Large intestine (tissue), 12 donors: ENCODE measurements at places on chromosomes 5 and 9. TPM values are rescaled to one million over a fixed set of nuclear protein-coding genes. Genes with fewer than 3 reads are reported as not detected.
A peak's percentile ranks its signal among the peaks of the same experiment; 100 is the strongest.

TNFAIP8 gene
- 17.1 TPM for polyA plus RNA-seq

KIF20A gene
- 13.8 TPM for polyA plus RNA-seq

SPINK4 gene
- polyA plus RNA-seq: 82.4 TPM

PKD2L2 gene
- polyA plus RNA-seq: 0.15 TPM

GGTA1 gene
- polyA plus RNA-seq: 8.8 TPM

SKP1 gene
- 490 TPM for polyA plus RNA-seq

TMEFF1 gene
- polyA plus RNA-seq: 2.4 TPM

ECM2 gene
- polyA plus RNA-seq: 9.8 TPM

PITX1 gene
- 19.6 TPM for polyA plus RNA-seq

EPB41L4B gene
- polyA plus RNA-seq: 35.5 TPM

NR2F1 gene
- 7.6 TPM for polyA plus RNA-seq

EEIG1 gene
- polyA plus RNA-seq: 55.2 TPM

DNA sequence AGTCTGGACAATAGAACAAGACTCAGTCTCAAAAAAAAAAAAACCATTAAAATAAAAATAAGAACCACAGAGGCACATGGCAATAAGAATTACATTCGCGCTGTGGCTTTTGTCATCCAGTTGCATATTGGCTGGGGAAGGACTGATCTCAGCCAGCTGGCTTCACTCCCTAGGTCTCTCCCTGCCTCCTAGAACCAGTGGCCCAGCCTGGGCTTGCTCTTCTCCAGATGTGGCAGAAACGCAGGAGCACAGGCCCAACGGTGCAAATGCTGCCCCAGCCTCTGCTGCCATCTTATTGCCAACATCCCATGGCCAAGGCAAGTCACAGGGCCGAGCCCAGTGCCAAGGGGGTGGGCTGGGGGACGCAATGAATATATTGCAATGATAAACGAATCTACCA is 37.0 kb downstream of the NKX2-5 start:
- H3K4me1 ChIP-seq: no peaks in the 10 kb centered on the region
- no peak overlapping the region for H3K27ac ChIP-seq
- DNase-seq: no peak
- H3K36me3 ChIP-seq: no peaks in the 10 kb centered on the region
- H3K27me3 ChIP-seq: peaks cover 38% of the 10 kb centered on the region

DNA sequence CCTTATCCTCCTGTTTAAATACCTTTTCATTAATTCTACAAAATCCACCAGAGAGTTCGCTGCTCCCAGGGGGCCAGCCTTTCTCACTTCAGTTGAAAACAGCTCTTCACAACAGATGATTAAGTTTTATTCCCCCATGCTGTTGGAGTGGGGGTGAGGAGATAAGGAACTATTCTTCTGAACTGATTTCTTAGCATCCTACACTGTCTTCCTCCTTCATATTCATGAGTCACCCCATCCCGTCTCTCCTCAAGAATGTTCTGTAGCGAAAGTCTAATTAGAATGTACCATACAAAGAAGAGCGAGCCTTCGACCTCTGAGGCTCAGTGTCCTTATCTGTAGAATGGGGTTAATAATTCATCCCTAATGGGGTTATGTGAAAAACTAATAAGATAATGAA is 138.0 kb downstream of the PIK3R1 start:
- H3K27ac ChIP-seq: no peak overlapping the region
- no peaks in the 10 kb centered on the region for H3K27me3 ChIP-seq

DNA sequence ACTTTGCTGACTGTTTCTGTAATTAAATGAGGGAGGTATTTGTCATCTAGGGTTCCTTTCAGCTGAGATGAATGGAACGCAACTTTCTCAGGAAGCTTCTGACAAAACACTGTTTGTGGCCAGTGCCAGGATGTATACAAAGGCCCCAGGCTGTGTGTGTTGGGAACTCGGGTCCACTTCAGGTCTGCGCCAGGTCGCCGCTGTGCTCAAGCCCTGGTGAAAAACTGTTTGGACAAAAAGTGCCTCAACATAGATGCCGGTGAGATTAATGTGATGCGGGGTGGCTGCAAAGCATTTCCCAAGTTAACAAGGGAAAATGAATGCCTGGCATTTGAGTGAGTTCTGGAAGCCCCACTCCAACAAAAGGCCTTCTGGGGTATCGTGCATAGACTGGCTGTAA is 156.4 kb downstream of the GABBR2 start:
- H3K36me3 ChIP-seq: no peaks in the 10 kb centered on the region
- no peak overlapping the region for H3K27ac ChIP-seq
- H3K4me1 ChIP-seq: no peaks in the 10 kb centered on the region
- H3K4me3 ChIP-seq: no peak overlapping the region
- no peaks in the 10 kb centered on the region for H3K27me3 ChIP-seq

- no peak for DNase-seq
- H3K4me3 ChIP-seq: no peak overlapping the region
- peaks cover 55% of the 10 kb centered on the region for H3K36me3 ChIP-seq
- no peak overlapping the region for H3K27ac ChIP-seq
Observed at GRCh38 chr9:128540634-128541360, 11.6 kb upstream of the SPTAN1 start.

- H3K4me1 ChIP-seq: no peaks in the 10 kb centered on the region
- no peak overlapping the region for H3K27ac ChIP-seq
- H3K4me3 ChIP-seq: no peak overlapping the region
- H3K27me3 ChIP-seq: no peaks in the 10 kb centered on the region
- DNase-seq: no peak
Observed at GRCh38 chr9:26170190-26170589, 491.9 kb upstream of the TUSC1 start.

GRCh38 chr5:143259254-143259605 is 144.3 kb downstream of the NR3C1 start:
- H3K27ac ChIP-seq: no peak overlapping the region
- H3K27me3 ChIP-seq: no peaks in the 10 kb centered on the region
- H3K36me3 ChIP-seq: no peaks in the 10 kb centered on the region
- H3K4me1 ChIP-seq: no peaks in the 10 kb centered on the region
- no peak for DNase-seq

- H3K4me1 ChIP-seq: no peaks in the 10 kb centered on the region
- no peak overlapping the region for H3K4me3 ChIP-seq
- H3K27me3 ChIP-seq: peaks cover 2% of the 10 kb centered on the region
- H3K36me3 ChIP-seq: no peaks in the 10 kb centered on the region
- DNase-seq: no peak
Observed at GRCh38 chr5:144131261-144131660, 39.2 kb downstream of the YIPF5 start.

GRCh38 chr5:9395706-9396105 is 150.2 kb downstream of the SEMA5A start:
- no peak for DNase-seq
- no peaks in the 10 kb centered on the region for H3K36me3 ChIP-seq
- H3K27ac ChIP-seq: no peak overlapping the region
- H3K27me3 ChIP-seq: no peaks in the 10 kb centered on the region
- no peaks in the 10 kb centered on the region for H3K4me1 ChIP-seq

DNA sequence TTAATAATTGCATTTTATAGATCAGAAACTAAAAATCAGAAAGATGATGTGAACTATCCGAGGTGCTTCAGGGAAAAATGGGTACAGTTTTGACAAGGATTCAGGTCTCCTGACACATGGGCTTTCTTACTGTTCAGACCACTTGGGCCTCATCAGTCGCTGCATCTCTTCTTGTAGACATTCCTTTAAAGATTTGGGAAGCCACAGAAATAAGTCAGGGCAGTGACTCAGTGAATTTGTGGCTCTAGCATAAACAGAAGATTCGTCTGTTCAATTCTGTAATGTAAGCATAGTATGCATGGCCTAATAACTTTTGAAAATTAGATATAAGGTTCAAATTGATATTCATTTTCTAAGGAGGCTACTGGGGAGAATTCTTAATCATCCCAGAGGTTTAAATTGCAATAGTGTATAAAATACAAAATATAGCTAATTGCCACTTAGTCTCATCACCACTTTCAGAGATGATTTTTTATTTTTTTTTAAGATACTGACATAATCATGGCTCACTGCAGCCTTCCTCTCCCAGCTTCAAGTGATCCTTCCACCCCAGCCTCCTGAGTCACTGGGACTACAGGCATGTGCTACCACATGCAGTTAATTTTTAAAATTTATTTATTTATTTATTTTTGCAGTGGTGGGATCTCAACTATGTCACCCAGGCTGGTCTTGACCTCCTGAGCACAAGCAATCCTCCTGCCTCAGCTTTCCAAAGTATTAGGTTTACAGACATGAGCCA is 48.9 kb downstream of the RASEF start:
- H3K27ac ChIP-seq: no peak overlapping the region
- no peak for DNase-seq
- H3K27me3 ChIP-seq: no peaks in the 10 kb centered on the region

GRCh38 chr9:123044586-123044985 is 11.1 kb downstream of the GPR21 start:
- no peaks in the 10 kb centered on the region for H3K4me1 ChIP-seq
- no peak for DNase-seq
- H3K4me3 ChIP-seq: no peak overlapping the region
- no peaks in the 10 kb centered on the region for H3K27me3 ChIP-seq

- DNase-seq: no peak
- peak overlapping the region; percentile 69 for H3K27ac ChIP-seq
- no peaks in the 10 kb centered on the region for H3K27me3 ChIP-seq
- H3K4me1 ChIP-seq: peaks cover 36% of the 10 kb centered on the region
Observed at GRCh38 chr5:146025114-146025680, 80.2 kb downstream of the PLAC8L1 start.

- H3K36me3 ChIP-seq: peaks cover 33% of the 10 kb centered on the region
- no peak overlapping the region for H3K4me3 ChIP-seq
- DNase-seq: no peak
- peaks cover 43% of the 10 kb centered on the region for H3K4me1 ChIP-seq
- H3K27me3 ChIP-seq: no peaks in the 10 kb centered on the region
Observed at GRCh38 chr5:150599917-150600511, 40.4 kb upstream of the SYNPO start.

DNA sequence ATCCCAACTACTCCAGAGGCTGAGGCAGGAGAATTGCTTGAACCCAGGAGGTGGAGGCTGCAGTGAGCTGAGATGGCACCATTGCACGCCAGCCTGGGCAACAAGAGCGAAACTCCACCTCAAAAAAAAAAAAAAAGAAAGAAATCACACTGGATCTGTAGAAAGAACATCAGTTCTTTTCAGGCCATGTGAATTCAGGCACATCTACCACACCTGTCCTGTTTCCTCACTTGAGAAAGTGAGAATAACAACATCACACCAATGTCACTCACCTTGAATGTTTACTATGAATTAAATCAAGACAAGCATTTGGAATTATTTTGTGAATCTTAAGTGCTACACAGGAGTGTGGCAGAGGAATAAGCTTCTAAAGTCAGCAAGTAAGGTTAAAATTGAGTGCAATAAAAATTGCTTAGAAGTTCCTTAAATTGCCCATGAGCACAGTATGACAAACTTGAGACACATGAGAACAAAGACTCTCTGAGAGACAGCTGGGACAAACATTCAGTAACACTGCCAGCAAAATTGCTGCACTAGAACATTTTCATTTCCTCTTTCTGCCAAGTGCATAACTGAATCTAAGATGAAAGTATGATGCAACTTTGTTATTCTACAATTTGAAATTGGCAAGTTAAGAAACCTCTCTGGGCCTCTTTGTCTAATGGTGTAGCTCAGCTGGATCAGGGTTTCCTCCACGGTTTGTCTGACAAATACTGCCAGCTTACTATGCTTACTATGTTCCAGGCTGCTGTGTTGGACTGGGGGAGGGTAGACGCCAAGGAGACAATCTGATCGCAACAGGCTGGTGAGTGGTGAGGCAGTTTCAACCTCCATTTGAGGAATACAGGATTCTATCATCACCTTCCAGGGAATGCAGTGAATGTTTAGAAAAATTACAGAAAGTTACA is 1.9 kb upstream of the RIC1 start:
- H3K4me1 ChIP-seq: peaks cover 7% of the 10 kb centered on the region
- DNase-seq: peak; percentile 51
- H3K4me3 ChIP-seq: no peak overlapping the region
- peak overlapping the region; percentile 91 for H3K27ac ChIP-seq
- H3K27me3 ChIP-seq: no peaks in the 10 kb centered on the region
- no peaks in the 10 kb centered on the region for H3K36me3 ChIP-seq

DNA sequence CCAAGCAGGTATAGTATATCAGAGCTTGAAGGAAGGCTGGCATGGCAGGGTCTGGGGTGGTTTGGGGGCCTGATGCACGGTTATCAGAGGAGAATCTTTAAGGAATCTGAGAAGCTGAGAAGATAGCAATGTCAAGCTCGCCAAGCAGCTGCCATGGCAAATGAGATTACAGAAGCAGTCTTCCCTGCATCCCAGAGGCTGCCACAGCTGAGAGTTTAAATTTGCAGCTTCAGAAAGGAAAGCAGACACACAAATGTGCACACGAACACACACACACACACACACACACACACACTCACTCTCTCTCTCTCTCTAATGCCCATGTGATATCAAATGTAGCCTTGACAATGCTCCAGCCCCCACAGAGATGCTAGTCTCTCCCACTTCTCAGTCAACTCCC is 79.0 kb upstream of the TNC start:
- no peaks in the 10 kb centered on the region for H3K36me3 ChIP-seq
- H3K27ac ChIP-seq: no peak overlapping the region
- no peak overlapping the region for H3K4me3 ChIP-seq
- peaks cover 2% of the 10 kb centered on the region for H3K27me3 ChIP-seq

DNA sequence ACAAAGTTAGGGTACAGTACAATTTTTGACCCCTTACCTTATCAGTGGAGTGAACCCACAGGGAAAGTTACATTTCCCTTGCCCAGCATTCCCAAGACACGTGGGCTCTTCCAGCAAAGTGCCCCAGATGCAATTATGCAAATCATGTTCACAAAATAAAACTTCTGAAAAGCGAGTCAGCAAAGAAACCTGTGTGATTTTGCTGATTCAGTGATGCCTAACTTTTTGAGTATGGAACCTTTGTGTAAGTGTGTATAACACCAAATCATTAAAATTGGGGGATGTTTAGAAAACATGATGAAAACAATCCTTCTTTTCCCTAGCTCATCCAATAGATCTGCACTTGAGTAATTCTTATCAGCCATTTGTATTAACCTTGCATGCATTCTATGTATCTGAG is 52.6 kb downstream of the SH3RF2 start:
- H3K4me1 ChIP-seq: peaks cover 43% of the 10 kb centered on the region
- no peaks in the 10 kb centered on the region for H3K27me3 ChIP-seq
- no peak for DNase-seq
- H3K4me3 ChIP-seq: no peak overlapping the region
- H3K27ac ChIP-seq: peak overlapping the region; percentile 65

GRCh38 chr9:16030528-16031185 is 477.8 kb downstream of the CCDC171 start:
- no peaks in the 10 kb centered on the region for H3K36me3 ChIP-seq
- no peaks in the 10 kb centered on the region for H3K27me3 ChIP-seq
- DNase-seq: no peak
- H3K4me1 ChIP-seq: peaks cover 6% of the 10 kb centered on the region
- H3K27ac ChIP-seq: no peak overlapping the region

DNA sequence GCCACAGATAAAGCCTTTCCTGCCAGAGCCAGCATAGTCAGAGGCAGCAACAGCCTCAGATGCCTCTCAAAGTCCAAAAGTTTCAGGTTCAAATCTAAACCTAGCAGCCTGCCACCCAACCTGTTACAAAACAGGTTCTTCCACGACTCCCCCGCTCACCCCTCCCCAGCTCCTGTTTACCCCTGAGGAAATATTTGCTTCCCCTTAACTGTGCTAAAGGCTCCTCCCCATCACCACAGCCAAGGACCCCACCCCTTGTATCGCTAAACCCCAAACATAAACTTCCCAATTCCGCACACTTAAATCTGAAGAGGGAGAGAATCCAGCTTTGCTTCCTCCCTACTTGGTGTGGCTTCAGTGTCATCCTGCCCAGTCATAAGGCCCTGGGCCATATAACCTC is 15.4 kb upstream of the VDAC1 start:
- no peak overlapping the region for H3K4me3 ChIP-seq
- peak overlapping the region; percentile 88 for H3K27ac ChIP-seq
- H3K36me3 ChIP-seq: no peaks in the 10 kb centered on the region
- peaks cover 44% of the 10 kb centered on the region for H3K4me1 ChIP-seq
- H3K27me3 ChIP-seq: no peaks in the 10 kb centered on the region
